HFFc6 (cell line): ENCODE measurements at places on chromosomes 11 and 22. TPM values are rescaled to one million over a fixed set of nuclear protein-coding genes. Genes with fewer than 3 reads are reported as not detected.

DNA sequence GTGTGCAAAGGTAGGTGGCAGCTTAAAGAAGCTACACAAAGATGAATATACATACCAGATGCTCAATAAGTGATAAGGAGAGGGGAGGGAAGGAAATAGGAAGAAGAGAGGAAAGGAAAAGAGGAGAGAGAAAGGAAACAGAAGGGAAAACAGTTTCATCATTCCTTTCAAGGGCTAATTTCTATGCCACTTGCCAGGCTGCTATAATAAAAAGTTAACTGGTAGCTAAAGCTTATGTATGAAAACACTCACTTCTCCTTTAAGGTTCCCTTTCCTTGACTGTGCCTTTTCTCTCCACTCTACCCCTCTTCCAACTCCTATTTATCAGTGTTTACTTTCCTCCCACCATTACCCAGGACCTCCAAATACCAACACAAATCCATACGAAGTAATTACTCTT is 347.9 kb downstream of the DLG2 start:
- DNase-seq = no peak

DNA sequence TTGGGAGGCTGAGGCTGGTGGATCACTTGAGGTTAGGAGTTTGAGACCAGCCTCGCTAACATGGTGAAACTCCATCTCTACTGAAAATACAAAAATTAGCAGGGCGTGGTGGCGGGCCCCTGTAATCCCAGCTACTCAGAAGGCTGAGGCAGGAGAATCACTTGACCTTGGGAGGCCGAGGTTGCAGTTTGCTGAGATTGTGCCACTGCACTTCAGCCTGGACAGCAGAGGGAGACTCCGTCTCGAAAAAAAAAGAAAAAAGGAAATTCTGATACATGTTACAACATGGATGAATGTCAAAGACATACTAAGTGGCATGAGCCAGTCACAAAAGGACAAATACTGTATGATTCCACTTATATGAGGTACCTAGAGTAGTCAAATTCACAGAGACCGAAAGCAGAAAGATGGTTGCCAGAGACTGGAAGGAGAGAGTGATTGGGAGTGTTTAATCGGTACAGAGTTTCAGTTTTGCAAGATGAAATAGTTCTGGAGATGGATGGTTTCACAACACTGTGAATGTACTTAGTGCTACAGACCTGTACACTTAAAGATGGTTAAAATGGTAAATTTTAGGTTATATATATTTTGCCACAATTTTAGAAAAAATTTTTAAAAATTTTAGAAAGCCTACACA is 92.3 kb downstream of the BLID start:
- DNase-seq = no peak

GRCh38 chr22:45077286-45077685 is 67.5 kb upstream of the PHF21B start:
- no peak for DNase-seq

DNA sequence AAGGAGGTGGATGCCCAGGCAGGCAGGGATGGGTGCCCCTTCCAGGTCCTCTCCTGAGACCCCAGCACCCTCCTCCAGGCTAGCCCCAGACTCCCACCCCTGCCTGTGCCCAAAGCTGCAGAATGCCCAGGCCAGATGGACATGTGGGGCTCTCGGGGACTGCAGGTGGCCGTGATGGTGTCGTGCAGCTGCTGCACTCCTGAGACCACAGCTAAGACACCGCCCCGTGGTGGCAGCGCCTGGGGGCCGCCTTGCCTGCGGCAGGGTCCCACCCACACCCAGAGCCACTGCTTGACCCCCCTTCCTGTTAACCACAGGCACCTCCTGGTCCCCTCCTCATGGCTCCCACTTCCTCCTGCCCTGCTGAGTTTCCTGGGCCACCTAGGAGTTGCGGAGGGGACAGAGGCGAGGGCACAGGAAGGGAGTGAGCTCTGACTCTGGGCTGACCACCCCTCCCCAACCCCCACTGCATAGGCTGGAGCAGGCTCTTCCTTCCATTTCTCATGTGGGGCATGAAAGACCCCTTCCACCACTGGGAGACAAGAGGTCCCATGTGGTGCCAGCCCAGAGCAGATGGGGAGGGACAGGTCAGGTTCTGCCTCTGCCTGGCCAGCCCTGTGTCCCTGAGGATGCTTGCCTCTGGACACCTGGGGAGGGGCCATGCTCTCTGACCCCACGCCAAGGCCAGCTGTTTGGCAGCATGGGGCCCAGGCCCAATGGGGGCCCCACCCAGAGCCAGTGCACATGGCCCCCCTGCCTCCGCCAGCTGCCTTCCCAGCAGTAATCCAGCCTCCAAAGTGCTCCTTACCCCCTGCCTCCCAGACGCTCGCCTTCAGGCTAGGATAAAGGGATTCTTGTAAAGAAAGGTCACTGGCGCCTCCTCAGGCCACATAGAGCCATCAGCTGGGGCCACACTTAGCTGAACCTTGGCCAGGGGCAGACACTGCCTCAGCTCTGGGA is 29.3 kb downstream of the OSBPL5 start:
- no peak for DNase-seq

TCF20 gene
- total RNA-seq = 29.4 to 33.4 TPM (median 30.9 TPM) in 3 replicates
